Activated T-cell treated with anti-CD3 and anti-CD28 coated beads, Interleukin-2, amount 50 U/mL, for 4 hours (primary cell): ENCODE measurements at places on chromosomes 7 and 10.
A peak's percentile ranks its signal among the peaks of the same experiment; 100 is the strongest.

DNA sequence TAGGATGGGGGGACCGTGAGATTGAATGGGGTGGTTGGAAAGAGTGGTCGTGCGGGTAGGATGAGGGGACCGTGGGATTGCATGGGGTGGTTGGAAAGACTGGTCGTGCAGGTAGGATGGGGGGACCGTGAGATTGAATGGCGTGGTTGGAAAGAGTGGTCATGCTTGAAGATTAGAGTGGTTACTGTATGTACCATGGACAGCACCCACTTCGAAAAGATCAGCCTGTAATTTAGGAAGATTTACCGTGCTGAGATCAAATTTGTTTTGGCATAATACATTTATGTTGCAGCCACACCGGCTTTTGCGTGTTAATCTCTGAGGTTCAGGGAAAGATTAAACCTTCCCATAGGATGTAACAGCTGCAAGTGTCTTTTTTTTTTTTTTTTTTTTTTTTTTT is 495.2 kb upstream of the ADARB2 start:
- DNase-seq = no peak

DNA sequence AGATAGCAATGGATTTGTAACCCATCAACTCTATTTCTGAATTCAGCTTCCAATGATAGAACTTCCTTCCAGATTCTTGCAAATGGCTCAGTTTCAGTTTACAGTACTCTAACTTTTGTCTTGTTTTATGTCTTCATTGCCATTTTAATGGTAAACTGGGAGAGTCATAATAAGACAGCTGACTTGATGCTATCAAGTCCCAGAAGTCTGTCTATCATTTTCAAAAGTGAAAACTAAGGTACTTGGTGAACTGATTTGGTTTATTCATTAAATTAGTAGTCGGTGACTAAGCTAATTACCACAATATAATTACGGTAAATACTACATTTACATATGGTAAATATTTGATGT is 25.0 kb downstream of the RTKN2 start:
- DNase-seq = no peak

GRCh38 chr10:36765782-36766414 is 359.5 kb upstream of the ANKRD30A start:
- no peak for DNase-seq

DNA sequence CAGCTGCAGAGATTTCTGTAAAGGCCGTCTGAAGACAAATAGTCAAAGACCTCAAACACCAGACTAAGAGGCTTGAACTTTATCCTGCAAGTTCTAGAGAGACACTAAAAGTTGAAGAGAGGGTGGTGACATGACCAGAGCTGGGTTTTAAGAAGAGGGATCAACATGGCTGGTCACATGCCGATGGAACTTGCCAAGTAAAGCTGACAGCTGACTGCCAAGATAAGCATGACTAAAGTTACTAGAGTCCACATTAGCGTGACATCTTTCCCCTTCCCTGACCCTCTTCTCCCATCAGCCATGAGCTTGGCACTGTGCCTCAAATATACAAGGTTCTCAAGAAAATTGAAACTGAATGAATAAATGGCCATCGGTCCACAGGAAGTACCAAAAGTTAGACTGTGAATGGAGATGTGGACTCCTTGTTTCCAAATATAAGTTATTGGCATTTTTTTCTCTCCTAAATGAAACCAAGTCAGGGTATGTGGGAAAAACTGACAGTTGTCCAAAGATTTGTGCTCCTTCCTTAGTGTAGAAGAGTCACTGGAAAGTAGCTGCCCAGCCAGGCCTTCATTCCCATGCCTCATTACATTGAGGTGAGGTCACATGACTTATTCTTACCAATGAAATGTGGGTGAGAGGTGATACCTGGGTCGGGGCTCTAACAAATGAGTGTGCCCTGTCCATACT is 24.5 kb downstream of the XPNPEP1 start:
- no peak for DNase-seq

DNA sequence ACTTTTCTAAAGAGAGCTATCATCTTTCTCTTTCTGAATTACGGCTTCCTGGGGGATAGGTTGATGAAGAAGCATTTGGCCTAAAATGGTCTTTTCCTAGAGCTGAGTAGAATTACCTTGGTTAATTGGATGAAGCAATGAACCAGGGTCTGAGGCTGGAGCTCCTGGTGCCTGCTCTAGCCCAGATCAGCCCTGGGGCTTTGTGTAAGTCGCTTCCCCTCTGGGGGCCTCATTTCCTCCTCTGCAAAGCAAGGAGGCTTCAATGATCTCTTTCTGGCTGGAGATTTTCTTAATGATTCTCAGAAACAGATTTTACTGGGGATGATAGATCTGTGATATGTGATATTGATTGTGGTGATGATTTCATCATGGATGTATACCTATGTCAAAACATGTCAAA is 3.5 kb upstream of the CPA2 start:
- DNase-seq = no peak

DNA sequence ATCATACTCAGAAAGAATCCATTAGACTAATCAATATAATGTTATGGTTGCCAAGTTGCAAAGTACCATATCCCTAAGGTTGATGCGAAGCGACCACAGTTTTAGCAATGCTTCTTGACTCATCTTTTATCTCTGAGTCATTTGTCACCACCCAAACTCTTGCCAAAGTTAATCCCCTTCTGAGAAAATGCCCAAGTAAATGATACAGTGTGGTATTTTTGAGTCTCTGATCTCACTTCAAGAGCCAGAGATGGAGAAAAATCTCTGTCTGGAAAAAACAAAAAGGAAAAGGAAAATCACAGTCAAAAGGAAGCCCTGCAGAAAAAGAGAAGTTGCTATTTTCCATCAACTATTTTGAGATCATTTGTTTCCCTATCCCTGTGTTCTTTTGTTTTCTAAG is 26.7 kb upstream of the OTUD1 start:
- no peak for DNase-seq

- no peak for DNase-seq
Measured at GRCh38 chr10:49519717-49520116, 19.2 kb downstream of the ERCC6 start.

DNA sequence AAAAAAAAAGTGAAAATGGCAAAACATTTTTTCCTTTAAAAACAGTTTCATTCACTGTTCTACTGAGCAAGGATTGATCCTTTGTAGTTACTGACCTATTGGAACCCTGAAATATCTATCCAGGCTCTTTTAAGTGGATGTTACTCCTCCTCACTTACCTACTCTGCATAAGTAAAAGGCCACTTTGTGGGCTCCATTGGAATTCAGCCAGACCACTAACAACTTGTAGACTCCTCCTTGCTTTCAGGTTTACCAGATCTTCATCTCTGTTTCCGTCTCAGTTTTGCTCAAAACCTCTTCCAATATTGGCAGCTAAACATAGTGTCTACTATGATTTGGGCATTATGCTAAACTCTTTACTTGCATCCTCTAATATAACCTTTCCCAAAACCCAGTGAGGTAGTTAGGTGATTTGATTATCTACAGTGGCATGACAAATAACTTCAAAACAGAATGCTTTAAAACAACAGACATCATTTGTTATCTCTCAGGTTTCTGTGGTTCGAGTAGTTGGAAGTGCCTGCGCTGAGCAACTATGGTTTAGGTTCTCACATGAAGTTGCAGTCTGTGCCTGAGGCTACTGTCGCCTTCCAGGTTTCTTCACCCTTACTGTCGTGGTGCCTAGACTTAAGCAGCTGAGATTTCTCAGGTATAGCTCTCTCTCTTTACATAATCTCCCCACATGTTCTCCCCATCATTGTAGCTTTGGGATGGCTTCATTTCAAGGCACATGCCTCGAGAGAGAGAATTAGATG is 698.2 kb downstream of the REEP3 start:
- no peak for DNase-seq

- DNase-seq = no peak
Measured at GRCh38 chr7:50848203-50848602, 65.5 kb upstream of the GRB10 start.

DNA sequence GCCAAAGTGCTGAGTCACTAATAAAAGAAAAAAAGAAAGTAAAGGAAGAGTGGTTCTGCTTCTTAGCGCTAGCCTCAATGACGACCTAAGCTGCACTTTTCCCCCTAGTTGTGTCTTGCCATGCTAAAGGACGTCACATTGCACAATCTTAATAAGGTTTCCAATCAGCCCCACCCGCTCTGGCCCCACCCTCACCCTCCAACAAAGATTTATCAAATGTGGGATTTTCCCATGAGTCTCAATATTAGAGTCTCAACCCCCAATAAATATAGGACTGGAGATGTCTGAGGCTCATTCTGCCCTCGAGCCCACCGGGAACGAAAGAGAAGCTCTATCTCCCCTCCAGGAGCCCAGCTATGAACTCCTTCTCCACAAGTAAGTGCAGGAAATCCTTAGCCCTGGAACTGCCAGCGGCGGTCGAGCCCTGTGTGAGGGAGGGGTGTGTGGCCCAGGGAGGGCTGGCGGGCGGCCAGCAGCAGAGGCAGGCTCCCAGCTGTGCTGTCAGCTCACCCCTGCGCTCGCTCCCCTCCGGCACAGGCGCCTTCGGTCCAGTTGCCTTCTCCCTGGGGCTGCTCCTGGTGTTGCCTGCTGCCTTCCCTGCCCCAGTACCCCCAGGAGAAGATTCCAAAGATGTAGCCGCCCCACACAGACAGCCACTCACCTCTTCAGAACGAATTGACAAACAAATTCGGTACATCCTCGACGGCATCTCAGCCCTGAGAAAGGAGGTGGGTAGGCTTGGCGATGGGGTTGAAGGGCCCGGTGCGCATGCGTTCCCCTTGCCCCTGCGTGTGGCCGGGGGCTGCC is at the start of gene IL6:
IL6 (plus strand) TSS at position 294 of the 807 bp plus-strand sequence; CDS start at position 357, 63 bp downstream.
- DNase-seq = peak; percentile 7

GRCh38 chr7:148708026-148708885 is 9.6 kb downstream of the CUL1 start:
- DNase-seq = no peak

DNA sequence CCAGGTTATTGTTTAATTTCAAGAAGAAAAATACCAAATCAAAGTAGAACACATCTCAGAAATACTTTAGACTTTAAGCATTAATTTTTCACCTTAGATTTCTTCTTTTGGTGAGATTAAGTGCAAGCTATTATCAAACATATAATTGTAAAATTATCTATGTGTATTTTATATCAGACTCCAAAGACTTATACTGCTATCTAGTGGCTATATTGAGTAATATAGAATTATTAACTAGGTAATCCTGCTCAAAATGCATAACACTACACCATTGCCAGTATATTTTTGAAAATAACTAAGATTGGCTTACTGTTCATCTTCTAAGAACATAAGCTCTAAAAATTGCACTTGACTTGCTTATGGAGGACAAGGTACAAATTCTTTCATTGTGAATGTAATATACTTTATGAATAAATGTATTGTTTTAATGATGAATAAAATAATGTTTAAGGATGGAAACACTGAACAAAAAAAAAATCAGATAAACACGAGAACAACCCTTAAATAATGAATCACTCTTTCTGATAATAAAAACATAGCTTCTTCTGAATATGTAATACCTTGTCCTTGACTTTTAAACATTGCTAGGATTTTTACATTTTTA is 86.7 kb upstream of the GNAI1 start:
- DNase-seq = no peak

DNA sequence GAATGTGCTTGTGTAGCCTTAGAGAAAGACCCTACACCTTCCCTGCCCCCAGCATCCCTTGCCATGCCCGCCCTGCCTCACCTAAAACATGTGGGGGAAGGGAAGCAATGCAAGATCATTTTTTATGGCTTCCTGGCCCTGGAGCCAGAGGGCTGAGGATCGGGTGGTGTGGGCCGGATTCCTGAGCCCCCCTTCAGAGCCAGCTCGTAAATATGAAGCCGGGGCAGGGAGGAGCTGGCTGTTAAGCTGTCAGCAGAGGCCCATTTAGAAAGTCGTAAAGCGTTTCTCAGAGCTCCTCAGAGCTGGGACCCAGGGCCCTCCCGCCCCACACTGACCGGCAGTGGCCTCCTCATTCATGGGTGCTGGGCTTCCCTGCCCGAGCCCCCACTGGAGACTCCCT is 23.9 kb downstream of the UNC5B start:
- DNase-seq = no peak

DNA sequence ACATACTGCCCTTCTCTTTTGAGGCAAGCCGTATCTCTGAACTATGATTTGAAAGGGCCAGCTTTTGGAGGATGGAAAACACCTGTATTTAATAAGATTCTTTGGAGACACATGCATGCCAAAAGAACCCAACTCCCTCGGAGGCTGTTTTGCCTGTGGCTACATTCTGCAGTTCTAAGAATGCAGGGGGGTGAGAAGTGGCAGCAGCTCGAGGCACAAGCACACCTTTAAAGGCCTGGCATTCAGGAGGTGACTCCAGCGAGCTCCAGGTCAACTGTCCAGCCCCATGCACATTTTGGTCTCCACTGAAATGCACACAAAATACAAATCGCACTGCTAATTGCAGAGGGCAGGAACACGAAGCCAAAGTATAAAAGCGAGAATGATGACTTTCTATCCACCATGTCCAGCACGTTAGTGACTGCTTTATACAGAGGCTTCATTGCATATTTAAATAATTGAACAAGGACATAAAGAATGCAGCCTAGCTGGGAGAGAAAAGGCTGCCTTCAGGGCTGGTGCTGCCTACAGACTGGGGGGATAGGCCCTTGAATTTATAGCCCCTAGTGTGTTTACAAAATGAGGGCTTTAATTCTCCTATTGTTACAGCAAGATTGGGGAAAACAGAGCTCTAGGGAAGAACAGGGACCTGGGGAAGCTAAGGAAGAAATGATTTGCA is 359.3 kb downstream of the PLXNA4 start:
- no peak for DNase-seq

DNA sequence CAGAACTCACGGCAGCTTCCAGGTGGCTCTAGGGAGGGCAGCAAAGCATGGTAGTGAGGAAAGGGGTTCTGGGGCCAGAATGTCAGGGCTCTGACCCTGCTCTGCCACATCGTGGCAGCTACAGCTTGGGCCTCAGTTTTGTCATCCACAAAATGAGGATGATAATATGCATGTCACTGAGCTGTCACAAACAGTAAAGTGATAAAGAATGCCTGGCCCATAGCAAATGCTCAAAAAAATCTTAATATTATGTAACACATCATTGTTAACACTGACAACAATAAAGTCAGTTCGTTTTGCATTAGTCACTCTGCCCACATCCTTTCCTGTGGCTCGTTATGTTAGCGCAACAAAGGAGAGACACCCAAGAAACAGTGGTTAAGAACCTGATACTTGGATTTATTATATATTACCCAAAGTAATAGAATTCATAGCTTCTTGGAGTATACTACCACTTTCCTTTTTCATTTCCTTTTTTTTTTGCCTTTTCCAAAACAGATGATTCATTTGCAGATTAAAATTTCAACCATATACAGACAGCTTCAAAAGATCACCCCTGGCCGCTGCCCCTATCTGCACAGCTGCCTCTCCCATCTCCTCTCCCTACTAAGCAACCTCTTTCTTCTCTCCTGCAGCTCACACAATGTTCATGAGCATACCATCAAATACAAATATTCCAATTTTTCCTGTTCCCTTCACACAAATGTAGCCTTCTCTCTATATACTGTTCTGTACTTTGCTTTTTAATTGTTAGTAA is 45.5 kb upstream of the DDC start:
- DNase-seq = peak; percentile 32

- DNase-seq = no peak
Measured at GRCh38 chr10:60110739-60111138, 204.4 kb upstream of the CCDC6 start.

GRCh38 chr7:128154504-128154903 is 86.6 kb upstream of the LEP start:
- no peak for DNase-seq

- no peak for DNase-seq
Measured at GRCh38 chr7:158759245-158759614, 54.6 kb upstream of the NCAPG2 start.

GRCh38 chr10:131176907-131177306 is 134.6 kb downstream of the TCERG1L start:
- DNase-seq = no peak

GRCh38 chr10:119807960-119808697 is 64.5 kb downstream of the MCMBP start:
- DNase-seq = no peak
